ENCODE measurements at places on chromosomes 7 and 10.

DNA sequence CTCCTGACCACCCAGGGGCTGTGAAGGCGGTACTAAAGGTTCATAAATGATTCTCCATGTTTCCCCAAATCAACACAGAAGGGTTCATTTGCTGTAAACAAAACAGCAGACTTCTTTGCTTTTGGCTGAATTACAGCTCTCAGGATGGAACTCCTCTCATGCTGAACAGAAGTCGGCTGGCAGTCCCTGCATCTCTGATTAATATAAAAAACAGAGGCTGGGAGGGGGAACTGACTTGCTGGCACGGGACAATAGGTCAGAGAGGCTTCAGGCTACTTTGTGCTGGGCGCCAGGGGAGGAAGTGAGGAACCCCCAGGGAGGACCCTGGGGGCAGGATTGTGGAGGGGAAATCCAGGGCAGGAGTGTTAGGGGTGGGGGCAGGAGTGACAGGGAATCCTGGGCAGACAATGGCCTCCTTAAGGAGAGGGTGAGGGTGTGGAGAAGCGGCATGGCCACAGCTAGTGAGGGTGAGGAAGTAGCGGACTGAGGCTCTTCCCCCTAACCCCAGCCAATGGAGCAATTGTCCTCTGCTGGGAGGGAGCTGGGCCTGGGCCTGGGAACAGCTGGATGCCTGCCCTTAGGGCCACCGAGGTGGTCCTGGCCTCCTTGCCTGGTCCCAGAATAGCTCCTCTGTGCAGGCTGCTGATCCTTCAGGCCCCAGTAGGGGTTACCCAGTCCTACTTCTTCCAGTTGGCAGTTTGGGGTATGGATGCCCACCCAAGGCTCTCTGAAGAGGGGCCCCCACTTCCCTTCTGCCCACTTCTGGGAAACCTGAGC is 9.2 kb upstream of the SFRP5 start:
- no peak for DNase-seq

- peak; percentile 78 for DNase-seq
Measured at GRCh38 chr10:61475449-61475873, 22.3 kb upstream of the TMEM26 start.

DNA sequence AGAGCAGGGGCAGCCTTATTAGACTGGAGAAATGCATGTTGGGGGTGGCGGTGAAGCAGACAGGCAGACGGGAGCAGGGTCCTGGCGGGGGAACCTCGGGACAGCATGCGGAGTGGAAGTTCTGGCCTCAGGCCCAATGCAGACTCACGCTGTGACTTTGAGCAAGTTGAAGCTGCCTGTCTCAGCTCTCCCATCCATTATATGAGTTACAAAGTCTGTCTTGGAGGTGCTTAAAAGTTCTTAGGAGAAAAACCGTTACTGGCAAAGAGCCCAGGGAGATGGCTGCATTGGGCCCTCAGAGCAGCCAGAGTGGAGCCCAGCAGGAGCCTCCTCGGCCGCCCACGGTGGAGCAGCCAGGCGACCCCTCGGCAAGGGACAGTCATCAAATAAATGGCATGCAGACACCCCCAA is 509.5 kb downstream of the PLXNA4 start:
- peak; percentile 83 for DNase-seq

GRCh38 chr10:86937502-86938154 is 19.8 kb downstream of the MMRN2 start:
- DNase-seq = no peak

GRCh38 chr10:52906046-52906445 is 133.5 kb upstream of the MBL2 start:
- DNase-seq = no peak

DNA sequence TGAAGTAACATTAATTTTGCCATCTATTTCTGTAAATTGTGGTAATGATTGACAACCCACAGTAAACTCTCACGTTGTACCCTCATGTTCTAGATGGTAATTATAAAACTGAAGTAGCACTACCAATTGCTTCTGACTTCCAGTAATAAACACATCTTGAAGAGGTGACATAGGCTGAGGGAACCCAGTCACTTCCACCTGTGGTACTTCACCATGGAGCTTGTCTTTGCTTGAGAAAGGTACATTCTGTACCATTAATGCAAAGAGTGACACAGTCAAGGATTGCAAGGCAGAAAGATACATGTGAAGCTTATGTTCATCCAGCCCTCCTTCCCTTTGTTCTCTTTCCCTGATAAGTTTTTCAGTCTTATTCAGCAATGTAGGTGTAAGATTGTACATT is 11.2 kb downstream of the CAPZA2 start:
- no peak for DNase-seq

DNA sequence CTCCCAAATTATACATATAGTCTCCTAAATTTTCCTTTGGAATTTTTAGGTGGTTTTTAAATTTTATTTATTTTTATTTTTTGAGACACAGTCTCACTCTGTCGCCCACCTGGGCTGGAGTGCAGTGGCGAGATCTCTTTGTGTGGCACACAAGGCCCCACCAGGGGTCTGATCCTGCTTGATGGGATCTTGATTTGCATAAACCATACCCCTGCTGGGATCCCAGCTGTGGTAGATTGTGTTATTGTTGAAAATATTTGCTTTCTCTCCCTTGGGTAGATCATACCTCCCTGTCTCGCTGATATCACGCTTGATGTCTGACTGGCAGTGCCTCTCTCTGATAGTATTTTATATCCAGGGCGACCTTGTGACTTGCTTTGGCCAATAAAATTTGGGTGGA is 5.6 kb upstream of the MUC3A start:
- no peak for DNase-seq

DNA sequence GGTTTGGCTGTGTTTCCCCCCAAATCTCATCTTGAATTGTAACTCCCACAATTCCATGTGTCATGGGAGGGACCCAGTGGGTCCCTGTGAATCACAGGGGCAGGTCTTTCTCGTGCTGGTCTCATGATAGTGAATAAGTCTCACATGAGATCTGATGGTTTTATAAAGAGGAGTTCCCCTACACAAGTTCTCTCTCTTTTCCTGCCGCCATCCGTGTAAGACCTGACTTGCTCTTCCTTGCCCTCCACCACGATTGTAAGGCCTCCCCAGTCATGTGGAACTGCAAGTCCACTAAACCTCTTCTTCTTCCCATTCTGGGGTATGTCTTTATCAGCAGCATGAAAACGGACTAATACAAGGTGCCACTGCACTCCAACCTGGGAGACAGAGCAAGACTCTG is 329.2 kb downstream of the TNS3 start:
- no peak for DNase-seq

DNA sequence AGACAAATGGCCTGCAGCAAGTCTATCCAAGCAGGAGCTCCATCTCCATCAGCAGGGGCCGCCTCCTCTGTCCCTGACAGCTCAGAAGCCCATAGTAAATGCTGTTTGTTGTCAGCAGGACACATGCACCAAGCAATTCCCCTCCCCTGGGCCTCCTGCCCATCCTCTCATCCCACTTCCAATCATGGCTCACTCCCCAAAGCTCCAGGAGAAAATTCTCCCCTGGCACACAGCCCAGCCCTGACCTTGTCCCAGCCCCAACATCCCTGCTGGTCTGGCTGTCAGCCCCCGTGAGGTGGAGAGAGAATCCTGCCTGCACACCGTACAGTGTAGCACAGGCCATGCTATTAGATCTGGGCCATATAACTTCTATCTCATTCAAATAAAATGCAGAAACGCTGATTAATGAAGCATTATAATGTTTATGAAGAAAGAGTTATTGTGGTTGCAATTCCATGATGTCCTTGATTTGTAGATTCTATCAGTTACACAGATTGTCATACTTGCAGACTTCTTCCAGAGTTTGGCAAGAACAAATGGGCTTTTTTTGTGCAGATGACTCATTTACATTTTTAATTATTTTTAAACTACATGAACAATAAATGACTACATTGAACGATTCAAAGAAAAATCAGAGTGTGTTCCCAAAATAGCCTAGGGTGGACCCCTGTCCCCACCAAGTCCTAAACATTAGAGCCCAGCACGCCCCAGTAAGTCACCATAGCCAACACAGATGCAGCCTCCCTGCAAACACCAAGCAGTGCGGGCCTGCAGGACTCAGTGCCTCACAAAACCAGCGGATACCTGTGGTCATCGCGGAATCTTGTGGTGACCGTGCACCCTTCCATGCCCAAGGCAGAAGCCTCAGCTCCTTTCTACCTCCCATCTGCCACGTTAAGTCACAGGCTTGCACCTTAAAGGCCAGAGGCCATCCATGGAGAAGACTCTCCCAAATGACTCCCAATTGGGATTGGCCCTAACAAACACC is 70.1 kb downstream of the COBL start:
- DNase-seq = no peak

DNA sequence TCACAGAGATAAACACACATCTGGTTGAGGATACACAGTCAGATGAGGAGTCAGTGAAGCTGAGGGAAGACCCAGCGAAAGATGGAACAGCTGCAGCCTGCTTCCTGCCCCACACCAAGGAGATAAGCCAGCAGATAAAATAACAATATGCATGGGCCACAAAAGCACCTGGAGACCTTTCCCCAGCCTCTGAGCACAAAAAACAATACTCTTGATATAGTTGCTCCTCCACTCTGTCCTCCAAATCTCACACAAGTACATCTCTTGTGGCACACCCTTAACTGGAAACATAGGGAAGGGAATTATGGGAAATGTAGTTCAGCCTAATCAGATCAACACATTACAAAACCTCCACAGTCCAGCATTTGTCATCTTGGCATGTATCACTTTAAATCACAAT is 9.7 kb upstream of the FHIP2A start:
- no peak for DNase-seq

- peak; percentile 63 for DNase-seq
Measured at GRCh38 chr10:106078895-106079576, 1085.5 kb downstream of the SORCS1 start.

GRCh38 chr10:71648254-71648932 is 71.2 kb downstream of the C10orf105 start:
- no peak for DNase-seq

DNA sequence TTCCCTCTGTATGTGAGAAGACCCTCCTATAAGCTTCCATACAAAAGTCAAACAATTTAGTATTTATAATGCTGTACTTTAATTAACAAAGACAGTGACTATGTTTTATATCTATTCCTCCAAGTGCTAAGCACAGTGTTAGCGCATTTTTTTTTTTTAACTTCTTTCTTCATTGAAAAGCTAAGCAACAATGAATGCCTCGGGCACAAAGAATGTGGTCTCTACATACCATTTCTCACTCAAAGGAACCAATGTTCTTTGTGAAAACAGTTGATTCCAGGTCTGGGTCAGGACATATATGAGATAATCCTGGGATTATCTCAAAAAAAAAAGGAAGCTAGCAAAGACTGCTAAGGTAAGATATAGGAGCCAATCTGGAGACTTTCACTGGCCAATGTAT is 26.2 kb upstream of the REEP3 start:
- peak; percentile 48 for DNase-seq

DNA sequence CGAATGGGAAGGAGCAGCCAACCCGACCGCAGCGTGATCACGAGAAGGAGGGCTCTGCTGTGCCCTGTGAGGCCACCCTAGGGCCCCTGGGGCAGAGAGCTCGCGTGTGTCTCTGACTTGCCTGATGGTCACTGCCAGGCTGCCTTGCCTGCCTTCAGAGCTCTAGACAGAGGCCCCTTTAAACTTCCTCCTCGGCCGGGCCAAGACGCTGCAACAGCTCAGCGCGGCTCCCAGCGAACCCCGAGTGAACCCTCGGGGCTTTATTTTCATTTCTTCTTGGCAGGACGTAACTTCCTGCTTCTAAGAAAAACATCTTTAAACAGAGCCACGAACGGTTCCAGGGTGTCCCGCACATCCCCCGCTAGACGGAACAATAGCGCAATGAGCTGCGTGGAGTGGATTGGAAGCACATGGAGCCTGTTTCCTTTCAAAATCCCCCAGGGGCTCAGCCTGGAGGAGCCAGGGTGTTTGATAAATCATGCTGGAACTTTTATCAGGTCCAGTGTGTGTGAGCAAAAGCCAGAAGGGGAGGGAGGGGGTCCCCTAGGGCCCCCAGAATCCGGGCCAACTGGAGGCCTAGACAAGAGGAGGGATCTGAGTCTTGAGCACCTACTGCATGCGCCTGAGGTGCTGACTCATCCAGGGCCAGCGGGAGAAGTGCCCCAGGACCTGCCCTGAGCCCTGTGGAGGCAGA is 134.1 kb upstream of the GDF10 start:
- peak; percentile 82 for DNase-seq

- no peak for DNase-seq
Measured at GRCh38 chr10:129962031-129962871, 1.8 kb downstream of the EBF3 start.

DNA sequence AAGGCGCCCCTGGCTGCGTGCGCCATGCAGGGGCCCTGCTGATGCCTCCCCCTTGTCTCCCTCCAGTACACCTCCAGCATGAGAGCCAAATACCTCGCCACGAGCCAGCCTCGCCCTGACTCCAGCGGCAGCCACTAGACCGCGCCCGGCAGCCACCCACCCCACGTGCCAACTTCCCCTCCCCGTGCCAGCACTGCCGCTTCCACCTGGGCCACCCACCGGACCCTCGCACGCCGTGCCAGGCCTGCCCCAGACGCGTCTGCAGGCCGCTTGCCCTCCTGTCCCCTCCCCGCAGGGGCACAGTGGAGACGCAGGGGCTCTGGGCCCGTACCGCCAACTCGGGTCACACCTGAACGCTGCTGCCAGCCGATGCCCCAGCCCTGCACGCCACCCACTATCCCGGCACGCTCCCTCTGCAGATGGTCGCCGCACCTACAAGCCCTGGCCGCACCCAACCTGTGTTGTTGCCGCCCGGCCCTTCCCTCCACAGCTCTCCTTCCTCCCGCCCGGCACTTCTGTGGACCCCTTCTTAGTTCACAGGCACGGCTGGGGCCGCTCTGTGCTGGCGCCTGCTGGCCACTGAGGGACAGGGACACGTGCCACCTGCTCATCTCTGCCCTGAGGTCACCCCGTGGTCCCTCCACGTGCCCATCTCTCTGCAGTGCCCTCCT is 26.3 kb upstream of the AMZ1 start:
- no peak for DNase-seq

- DNase-seq = peak; percentile 42
Measured at GRCh38 chr7:28091190-28091589, 89.4 kb downstream of the JAZF1 start.

DNA sequence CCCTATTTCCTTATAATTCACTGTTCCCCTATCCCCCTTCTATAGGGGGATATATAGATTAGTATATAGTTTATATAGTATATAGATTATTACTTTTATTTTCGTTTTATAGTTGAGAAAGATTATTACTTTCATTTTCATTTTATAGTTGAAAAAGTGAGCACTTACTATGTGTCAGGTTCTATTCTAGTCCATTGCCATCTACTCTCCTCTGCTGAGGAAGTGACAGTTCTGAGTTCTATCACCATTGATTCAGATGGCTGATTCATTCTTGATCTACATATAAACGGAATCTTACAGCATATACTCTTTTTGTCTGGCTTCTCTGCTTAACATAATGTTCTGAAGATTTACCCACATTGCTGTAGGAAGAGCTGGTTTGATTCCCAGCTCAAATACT is 20.7 kb upstream of the CAV2 start:
- DNase-seq = no peak

DNA sequence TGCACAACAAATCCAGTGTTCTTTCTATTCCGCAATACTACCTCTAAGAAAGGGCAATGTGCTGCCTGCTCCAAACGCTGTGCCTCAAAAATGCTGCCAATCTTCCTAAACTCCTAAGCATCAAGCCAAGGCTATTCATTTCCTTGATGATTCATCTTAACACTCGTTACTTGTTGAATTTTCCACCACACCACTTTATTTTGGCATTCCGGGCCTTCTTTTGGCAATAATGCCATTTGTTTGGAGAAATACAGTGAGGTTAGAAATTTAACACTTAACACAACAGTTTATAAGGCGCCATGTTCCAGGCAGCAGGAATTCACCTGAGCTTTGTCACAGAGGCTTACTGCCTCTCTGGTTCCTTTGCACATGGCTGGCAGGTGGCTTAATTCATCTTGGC is 82.6 kb upstream of the ABCB5 start:
- DNase-seq = no peak

All from fibroblast of skin of scalp (primary cell).